ENCODE measurements at places on chromosomes 3 and 15.

GRCh38 chr15:84880822-84881519 is 3.5 kb upstream of the SLC28A1 start:
- no peak for DNase-seq

- DNase-seq, result no peak
Measured at GRCh38 chr3:122930063-122930997, 97.2 kb downstream of the SEMA5B start.

GRCh38 chr3:98772022-98772421 is 8.9 kb downstream of the ST3GAL6 start:
- DNase-seq, result peak; percentile 70

DNA sequence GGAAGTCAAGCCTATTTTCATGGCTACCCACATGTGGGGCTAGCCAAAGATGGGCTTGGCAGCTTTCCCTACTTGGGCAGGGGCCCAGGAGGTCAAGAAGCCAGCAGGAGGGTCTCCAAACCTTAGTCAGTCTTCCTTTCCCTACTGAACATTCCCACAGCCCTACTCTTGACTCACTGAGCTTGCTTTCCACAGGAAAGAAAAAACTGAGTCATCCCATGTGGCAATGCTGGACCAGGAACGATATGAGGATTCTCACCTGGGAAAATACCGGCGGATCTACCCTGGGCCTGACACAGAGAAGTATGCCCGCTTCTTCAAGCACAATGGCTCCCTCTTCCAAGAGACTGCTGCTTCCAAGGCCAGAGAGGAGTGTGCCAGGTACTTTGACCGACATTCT is 3.7 kb upstream of the NGRN start:
- no peak for DNase-seq

DNA sequence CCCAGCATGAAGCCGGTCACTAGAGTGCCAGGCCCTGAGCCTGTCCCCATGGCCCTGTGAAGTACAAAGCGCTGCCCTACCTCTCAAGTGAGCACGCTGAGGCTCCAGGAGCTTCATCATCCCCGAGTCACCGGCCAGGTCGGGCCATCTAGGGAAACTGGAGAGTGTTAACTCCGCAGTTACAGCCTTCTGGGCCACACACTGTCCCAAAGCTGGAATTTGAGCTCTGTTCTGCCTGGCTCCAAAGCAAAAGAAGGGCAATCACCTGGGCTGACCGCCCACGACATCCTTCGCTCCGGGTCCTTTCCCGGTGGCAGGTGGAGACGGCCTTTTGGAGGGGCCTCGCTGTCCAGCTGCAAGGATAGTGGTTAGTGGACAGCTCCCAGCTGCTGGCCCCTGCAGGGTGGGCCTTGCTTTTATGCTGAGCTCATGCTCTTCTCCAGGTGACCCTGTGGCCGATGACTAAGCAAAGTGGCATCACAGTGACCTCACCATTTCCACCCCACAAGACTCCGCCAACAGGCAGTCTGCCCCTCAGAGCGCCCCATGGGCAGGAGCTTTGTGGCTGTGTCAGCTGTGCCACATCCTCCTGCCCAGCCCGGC is 3.5 kb upstream of the MUC4 start:
- DNase-seq, result no peak
